HFFc6 (cell line): ENCODE measurements at places on chromosomes 3 and 15. TPM values are rescaled to one million over a fixed set of nuclear protein-coding genes. Genes with fewer than 3 reads are reported as not detected.

FSD2 gene
- total RNA-seq = not detected in 3 replicates

DNA sequence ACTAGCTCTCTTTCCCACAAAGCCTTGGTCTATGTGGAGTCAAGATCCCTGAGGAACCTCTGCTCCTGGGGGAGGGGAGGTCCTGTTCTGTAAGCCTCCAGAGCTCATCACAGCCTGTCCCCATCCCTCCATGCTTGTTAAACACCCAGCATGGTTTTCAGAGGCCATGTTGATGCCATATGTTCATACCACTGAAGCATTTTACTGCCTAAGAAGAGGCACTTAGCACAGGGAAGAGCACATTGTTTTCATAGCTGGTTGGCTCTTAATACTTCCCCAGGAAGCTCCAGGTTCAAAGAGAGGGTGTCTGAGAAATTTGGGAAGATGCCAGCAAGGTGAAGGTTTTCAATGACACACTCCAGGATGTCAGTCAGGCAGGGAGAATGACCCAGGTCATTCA lies 25.6 kb downstream of the CPNE4 start:
- no peak overlapping the region for H3K27ac ChIP-seq
- H3K4me1 ChIP-seq = no peaks in the 10 kb centered on the region
- peaks cover 6% of the 10 kb centered on the region; the same call in 1 of the 2 replicates for H3K27me3 ChIP-seq
- DNase-seq = no peak

DNA sequence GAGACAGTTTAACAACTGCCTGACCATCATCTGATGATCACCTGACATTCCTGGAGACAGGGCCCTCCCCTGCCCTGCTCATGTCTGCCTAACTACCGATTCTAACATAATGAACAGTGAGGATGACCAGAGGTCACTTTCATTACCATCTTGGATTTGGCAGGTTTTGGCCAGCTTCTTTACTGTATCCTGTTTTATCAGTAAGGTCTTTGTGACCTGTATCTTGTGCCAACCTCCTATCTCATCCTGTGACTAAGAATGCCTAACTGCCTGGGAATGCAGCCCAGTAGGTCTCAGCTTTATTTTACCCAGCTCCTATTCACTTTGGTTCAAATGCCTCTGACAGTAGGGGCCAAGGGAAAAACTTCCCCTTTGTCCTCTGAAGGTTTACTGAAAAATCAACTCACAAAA lies 40.2 kb downstream of the METTL6 start:
- DNase-seq = peak; percentile 30
- H3K36me3 ChIP-seq = no peaks in the 10 kb centered on the region
- no peaks in the 10 kb centered on the region; the same call in none of the 2 replicates for H3K27me3 ChIP-seq
- no peak overlapping the region for H3K27ac ChIP-seq

SPESP1 gene
- 0.52 to 7.1 TPM (median 1.2 TPM) in 3 replicates for total RNA-seq

TMEM212 gene
- not detected in 3 replicates for total RNA-seq

DNA sequence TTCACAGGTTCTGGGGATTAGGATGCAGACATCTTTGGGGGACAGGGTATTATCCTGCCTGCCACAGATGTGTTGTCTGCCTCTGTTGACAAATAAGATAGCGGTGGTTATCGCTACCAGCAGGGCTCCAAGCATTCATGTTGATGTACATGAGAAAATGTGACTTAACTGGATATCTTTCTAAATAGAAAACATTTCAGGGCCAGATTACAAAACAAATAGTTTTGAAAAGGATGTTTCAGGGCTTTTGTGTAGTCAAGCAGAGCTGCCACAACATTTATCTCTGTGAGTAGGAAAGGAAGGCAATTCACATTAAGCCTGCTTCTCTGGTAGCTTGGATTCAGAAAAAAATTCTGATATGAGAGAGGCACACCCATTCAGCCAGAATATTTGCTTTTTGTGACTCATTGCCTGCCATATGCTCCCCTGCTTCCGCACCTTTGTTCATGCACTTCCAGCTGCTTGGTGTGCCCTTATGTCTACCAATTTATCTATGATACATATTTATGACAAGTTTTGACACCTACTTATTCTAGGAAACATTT lies 22.8 kb downstream of the PLS1 start:
- no peaks in the 10 kb centered on the region; the same call in 1 of the 2 replicates for H3K4me1 ChIP-seq
- no peak for DNase-seq
- peaks cover 8% of the 10 kb centered on the region for H3K27me3 ChIP-seq
- H3K36me3 ChIP-seq = no peaks in the 10 kb centered on the region
- H3K27ac ChIP-seq = no peak overlapping the region

DNA sequence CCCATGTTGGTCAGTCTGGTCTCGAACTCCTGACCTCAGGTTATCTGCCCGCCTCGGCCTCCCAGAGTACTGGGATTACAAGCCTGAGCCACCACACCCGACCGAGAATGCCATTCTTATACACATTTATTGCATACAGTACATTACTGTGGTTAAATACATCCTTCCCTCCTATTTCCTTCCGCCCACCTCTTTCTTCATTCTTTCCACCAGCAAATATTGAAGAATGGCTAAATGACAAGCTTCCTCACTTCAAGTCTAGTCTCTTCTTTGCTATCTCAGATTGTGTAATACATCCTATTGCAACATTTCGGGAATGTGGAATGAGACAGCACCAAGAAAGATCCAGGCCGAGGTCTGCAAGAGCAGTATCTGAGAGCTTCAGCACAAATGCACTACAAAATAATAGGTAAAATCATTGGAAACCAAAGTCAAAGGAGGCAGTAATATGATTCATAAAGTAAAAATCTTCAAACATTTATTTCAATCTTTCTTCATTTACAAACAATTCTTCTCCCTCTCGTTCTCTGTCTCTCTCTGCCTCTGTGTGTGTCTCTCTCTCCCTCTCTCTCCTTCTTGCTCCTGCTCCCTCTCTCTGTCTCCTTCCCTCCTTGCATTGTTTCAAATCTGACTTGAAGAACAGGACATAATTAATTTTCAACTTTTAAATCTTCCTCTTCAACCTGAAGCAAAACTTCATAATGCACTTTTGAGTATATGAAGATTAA lies 94.7 kb upstream of the TGFBR2 start:
- H3K4me3 ChIP-seq = peak overlapping the region; percentile 44
- DNase-seq = peak; percentile 95
- H3K36me3 ChIP-seq = no peaks in the 10 kb centered on the region; the same call in 1 of the 2 replicates

DNA sequence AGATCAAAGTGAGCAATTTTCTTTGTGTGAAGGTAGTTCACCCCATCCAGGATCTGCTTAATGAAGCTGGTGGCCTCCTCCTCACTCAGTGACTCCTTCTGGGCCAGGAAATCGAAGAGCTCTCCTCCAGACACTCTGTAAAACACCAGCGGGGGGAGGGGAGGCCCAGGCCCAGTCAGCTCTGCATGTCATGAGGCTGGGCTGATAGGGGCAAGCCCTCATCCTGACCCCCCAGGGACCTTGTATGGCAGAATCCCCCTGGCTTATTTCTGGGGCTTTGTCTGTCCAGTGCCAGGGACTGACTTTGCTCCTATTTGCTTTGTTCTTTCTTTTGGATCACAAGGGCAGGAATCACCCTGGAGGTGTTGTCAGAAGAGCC lies 74.9 kb downstream of the DAPK2 start:
- H3K4me1 ChIP-seq = peaks cover 53% of the 10 kb centered on the region
- peak overlapping the region; percentile 36 for H3K27ac ChIP-seq

DNA sequence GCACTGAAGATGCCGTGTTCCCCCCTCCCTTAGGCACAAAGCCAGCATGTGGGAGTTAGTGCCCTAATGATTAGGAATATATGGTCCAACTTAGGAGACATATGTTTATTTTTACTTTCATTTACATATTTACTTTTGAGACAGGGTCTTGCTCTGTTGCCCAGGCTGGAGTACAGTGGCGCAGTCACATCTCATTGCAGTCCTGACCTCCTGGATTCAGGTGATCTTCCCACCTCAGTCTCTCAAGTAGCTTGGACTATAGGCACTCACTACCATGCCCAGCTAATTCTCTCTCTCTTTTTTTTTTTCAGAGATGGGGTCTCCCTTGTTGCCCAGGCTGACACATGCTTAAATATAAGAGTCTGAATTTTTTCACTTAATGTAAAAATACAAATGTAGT lies 51.6 kb upstream of the TBC1D23 start:
- peaks cover 24% of the 10 kb centered on the region for H3K4me1 ChIP-seq
- DNase-seq = no peak
- no peaks in the 10 kb centered on the region for H3K27me3 ChIP-seq
- no peaks in the 10 kb centered on the region for H3K36me3 ChIP-seq
- H3K4me3 ChIP-seq = no peak overlapping the region
- no peak overlapping the region for H3K27ac ChIP-seq

- peaks cover 16% of the 10 kb centered on the region for H3K27me3 ChIP-seq
- no peak overlapping the region for H3K4me3 ChIP-seq
- DNase-seq = no peak
These were observed 15.2 kb downstream of the ADIPOQ start for GRCh38 chr3:186857743-186858142.

- H3K4me1 ChIP-seq = peaks cover 72% of the 10 kb centered on the region
- peaks cover 26% of the 10 kb centered on the region for H3K36me3 ChIP-seq
- H3K27me3 ChIP-seq = no peaks in the 10 kb centered on the region; the same call in 1 of the 2 replicates
- peak; percentile 81 for DNase-seq
- peak overlapping the region; percentile 90 for H3K4me3 ChIP-seq
- peak overlapping the region; percentile 99 for H3K27ac ChIP-seq
These were observed 321.9 kb upstream of the RASGRP1 start for GRCh38 chr15:38886315-38887163.

GRCh38 chr3:167673221-167673620 lies 19.5 kb upstream of the WDR49 start:
- H3K4me3 ChIP-seq = no peak overlapping the region
- no peak for DNase-seq
- no peaks in the 10 kb centered on the region for H3K4me1 ChIP-seq
- no peaks in the 10 kb centered on the region for H3K27me3 ChIP-seq
- H3K36me3 ChIP-seq = peaks cover 52% of the 10 kb centered on the region
- no peak overlapping the region for H3K27ac ChIP-seq

DNA sequence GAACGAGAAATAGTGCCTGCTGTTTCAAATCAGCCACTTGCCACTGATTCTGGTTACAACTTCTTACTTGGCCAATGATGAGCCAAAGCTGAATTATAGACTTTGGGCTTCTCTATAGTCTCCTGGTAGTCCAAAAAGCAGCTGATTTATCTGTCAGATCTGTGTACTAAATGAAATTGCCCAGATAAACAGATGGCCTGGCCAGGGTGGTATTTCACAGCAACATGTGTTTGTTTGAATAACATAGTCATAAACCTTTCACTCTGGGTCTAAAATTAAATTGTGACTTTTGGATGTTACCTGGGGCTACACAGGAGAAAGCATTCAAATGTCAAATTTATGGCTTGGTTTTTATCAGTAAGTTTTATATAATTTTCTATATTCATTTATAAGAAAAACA lies 147.0 kb downstream of the NECTIN3 start:
- no peak overlapping the region for H3K27ac ChIP-seq
- H3K36me3 ChIP-seq = 0 out of 2 replicates have a peak, but pooled peaks cover 5% of the 10 kb centered on the region
- no peak for DNase-seq
- H3K4me3 ChIP-seq = no peak overlapping the region

- no peak overlapping the region for H3K27ac ChIP-seq
- H3K27me3 ChIP-seq = no peaks in the 10 kb centered on the region
- peaks cover 16% of the 10 kb centered on the region for H3K4me1 ChIP-seq
- DNase-seq = no peak
- no peak overlapping the region for H3K4me3 ChIP-seq
These were observed 29.9 kb downstream of the TIGIT start for GRCh38 chr3:114323546-114324254.

GRCh38 chr15:78930577-78931388 lies 14.1 kb downstream of the CTSH start:
- H3K36me3 ChIP-seq = no peaks in the 10 kb centered on the region
- H3K4me3 ChIP-seq = no peak overlapping the region
- DNase-seq = peak; percentile 95
- peak overlapping the region; percentile 26; the same call in 1 of the 2 replicates for H3K27ac ChIP-seq
- H3K27me3 ChIP-seq = peaks cover 40% of the 10 kb centered on the region
- peaks cover 15% of the 10 kb centered on the region for H3K4me1 ChIP-seq
